Activated T-helper 17 cell treated with anti-CD3 and anti-CD28 coated beads, Interleukin-2, amount 50 U/mL, for 72 hours (primary cell): ENCODE measurements at places on chromosomes 13 and 19. TPM values are rescaled to one million over a fixed set of nuclear protein-coding genes. Genes with fewer than 3 reads are reported as not detected.
A peak's percentile ranks its signal among the peaks of the same experiment; 100 is the strongest.

DNA sequence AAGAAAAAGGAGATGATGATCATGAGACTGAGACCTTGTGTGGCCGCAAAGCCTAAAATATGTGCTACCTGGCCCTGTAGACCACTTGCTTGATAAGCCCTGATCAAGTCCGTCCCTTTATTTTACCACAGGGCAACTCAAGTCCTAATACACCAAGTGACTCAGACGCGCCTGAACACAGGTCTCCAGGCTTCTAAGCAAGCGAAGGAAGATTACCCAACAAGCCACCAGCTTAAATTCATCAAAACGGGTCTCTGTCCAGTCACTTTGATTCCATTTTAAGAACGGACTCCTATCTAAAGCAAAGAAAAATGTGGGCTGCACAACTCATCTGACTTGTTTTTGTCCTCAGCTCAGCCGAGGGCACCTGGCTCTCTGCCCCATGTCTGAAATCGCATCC, 26.8 kb downstream of the SLC7A1 start:
- ATAC-seq = no peak

GRCh38 chr13:44523146-44524015, 52.7 kb downstream of the TSC22D1 start:
- ATAC-seq = peak; percentile 63

NDUFB7 gene
- total RNA-seq = 79.7 TPM

ZNF77 gene
- total RNA-seq = 4.7 TPM

CILP2 gene
- 0.97 TPM for total RNA-seq

TUBB4A gene
- 2.6 TPM for total RNA-seq
